Fibroblast of mammary gland (primary cell): ENCODE measurements at places on chromosomes 6 and 20.

DNA sequence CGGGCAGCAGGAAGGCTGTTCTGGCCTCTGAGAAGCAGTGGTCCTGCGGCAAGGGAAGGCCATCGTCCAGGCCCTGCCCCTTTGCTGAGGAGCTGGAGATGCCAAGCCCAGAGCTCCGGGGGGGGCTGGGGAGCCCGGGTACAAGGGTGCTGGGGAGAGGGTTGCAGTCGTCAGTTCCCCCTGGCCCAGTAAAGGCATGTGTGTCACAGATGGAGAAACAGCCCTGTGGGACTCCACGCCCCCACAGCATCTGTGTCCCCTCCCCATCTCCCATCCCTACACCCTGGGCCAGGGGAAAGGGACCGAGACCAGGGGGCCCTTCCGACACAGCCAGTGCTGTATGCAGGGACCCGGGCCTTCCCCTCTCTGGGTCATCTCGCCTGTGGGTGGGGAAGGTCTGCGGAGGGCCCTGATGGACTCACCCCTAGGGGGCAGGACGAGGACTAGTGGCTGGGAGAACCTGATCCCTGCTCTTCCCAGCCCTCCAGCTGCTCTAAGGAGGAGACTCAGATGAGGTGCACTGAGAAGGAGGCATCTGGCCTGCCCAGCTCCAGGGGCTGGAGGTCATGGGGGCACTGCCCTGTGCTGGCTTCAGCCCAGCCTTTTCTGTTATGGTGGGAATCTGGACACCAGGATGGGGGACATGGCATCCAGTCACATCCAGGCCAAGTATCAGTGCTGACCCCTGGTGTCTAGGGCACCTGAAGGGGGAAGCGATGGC is 609 bp downstream of the MYL9 start:
- DNase-seq, result peak; percentile 63

DNA sequence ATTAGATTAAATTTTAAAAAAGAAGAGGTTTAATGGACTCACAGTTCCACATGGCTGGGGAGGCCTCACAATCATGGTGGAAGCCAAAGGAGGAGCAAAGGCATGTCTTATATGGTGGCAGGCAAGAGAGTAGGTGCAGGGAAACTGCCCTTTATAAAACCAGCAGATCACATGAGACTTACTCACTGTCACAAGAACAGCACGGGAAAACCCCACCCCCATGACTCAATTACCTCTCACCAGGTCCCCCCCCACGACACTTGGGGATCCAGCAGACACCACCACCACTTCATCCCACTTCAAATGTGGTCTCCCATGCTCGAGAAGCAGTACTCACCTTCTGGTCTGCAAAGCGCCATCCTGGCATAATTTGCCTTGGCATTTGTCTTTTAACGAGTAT is 24.6 kb downstream of the MTFR2 start:
- peak; percentile 59 for DNase-seq

- DNase-seq, result no peak
Observed at GRCh38 chr6:8172530-8172929, 70.2 kb upstream of the EEF1E1 start.

GRCh38 chr6:126422912-126423311 is 83.0 kb downstream of the CENPW start:
- no peak for DNase-seq

DNA sequence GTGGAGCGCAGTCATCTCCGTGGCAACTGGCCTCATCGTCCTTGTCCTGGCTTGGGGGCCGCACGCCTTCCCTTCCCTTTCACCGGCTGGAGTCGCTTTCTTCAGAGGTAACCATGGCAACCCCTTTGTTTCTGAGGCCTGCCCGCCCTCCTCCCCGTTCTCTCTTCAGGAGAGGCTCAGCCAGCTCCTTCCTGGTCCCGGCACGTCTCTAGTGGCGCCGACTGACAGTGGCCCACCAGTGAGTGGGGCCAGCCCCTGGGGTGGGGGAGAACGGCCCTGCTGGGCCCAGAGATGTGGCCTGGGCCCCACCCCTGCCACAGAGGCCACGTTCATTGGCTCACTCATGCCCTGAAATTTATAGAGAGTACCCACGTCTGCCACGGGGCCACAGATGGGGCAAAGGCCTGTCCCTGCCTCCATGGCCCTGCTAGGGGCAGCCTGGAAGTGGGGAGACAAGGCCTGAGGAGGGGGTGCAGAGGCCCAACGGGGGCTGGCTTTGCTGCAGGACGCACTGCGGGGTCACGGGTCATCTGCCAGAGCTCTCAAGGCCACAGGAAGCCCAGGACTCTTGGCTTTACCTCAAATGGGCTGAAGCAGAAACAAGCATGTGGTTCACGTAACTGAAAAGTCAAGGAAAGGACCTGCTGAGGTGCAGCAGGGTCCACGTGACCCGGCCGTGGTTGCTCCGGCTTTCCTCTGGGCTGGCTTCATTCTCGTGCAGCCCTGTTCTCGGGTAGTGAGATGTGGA is 1.4 kb upstream of the OSBPL2 start:
- no peak for DNase-seq

DNA sequence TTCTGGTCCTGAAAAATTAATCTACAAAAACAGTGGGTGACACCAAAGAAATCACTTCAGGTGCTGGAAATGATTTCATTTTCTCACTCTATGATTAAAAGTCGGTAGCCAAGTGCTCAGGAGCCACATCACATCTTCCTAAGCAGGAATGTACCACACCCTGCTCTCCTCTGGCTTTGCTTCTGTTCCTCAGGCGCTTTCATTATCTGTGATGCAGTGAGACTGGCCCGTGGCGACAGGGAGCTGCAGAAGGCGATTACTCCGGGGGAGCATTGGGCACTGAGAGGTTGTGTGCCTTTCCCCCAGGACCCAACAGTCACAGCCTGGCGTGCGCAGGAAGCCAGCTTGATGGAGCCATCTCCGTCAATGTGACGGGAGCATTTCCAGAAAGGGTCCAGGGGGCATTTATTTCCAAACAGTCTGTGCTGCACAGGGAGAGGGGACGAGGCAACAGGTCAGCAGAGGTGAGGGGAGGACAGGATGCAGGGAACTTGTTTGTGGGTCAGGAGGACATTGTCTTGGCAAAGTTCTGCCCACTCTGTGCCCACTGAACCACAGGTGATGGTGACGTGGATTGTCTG is 5.6 kb upstream of the ZNF831 start:
- DNase-seq, result no peak

- no peak for DNase-seq
Observed at GRCh38 chr6:102327697-102328225, 934.3 kb downstream of the GRIK2 start.

GRCh38 chr6:87742106-87742505 is 40.1 kb upstream of the AKIRIN2 start:
- no peak for DNase-seq
